CD4-positive, alpha-beta T cell treated with Interleukin-4 for 4 hours (primary cell): ENCODE measurements at places on chromosomes 3 and 15.

GRCh38 chr3:104279617-104280016 lies 1087.1 kb upstream of the ALCAM start:
- DNase-seq: peak; percentile 11

DNA sequence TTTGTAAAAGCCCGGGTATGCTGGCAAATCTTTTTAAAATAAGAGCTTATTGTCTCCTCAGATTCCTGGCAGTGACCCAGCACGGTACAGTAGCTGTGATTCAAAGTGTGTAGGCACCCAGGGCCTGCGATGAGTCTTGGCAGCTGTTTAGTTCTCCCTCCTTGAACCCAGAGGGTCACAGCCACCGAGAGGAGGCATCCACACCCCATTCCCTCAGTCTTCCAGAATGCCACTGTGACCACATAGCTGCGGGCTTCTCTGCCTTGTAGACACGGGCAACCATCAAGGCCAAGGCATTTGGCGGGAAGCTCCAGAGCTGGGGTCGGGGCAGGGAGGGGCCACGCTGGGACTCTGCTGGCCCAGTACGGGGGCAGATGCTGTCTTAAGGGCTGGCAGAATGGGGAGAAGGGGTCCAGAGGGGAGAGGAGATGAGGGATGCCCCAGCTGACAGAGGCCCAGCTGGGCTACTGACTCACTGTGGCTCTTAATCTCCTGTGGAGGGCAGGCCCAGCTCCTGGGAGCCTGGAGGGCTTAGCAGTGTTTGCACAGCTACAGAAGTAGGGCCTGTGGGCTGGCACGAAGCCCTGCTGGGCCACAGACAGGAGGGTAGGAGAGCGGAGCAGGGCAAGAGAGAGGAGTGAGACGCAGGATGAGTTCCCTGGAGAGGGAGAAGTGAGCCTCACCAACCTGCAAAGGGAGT lies 68.8 kb upstream of the DLG1 start:
- no peak for DNase-seq

- DNase-seq: peak; percentile 45
These were observed 9.6 kb upstream of the PSMD2 start for GRCh38 chr3:184289426-184289938.

DNA sequence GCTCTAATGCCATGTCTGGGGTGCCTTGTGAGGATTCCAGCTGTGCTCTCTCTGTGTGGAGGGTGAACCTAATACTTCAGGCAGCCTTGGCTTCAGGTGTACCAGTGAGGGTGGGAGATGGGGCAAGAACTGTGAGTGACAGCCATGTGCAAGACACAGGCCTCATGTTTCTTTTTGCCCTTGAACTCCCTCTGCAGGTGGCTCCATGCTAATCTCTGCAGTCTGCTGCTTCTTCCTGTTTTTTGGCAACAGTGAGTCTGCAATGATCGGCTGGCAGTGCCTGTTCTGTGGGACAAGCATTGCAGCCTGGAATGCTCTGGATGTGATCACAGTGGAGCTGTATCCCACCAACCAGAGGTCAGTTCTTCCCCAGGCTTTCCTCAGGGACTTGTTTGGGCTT lies 189.3 kb downstream of the SV2B start:
- no peak for DNase-seq

- DNase-seq: no peak
These were observed 29.3 kb upstream of the C15orf39 start for GRCh38 chr15:75172284-75172820.

DNA sequence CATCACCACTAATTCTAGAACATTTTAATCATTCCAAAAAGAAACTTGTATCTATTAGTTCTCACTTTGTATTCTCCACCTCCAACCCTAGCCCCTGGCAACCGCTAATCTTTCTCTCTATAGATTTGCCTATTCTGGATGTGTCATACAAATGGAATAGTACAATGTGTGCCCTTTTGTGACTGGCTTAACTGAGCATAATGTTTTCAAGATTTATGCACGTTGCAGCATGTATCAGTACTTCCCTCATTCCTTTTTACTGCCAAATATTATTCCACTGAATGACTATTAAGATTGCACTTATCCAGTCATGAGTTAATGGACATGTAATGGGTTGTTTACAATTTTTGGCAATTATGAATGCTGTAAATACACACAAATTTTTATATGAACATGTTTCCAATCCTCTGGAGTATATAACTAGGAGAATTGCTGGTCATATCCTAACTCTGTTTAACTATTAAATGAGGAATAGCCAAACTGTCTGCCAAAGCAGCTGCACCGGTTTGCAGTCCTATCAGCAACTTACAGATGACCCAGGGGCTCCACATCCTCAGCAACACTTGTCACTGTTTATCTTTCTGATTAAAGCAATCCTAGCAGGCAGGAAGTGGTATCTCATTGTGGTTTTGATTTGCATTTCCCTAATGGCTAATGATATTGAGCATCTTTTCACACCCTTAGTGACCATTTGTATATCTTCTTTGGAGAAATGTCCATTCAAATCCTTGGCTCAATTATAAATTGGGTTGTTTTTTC lies 42.9 kb downstream of the DCUN1D1 start:
- peak; percentile 18 for DNase-seq

- DNase-seq: no peak
These were observed 49.9 kb downstream of the CHRD start for GRCh38 chr3:184429786-184430185.

DNA sequence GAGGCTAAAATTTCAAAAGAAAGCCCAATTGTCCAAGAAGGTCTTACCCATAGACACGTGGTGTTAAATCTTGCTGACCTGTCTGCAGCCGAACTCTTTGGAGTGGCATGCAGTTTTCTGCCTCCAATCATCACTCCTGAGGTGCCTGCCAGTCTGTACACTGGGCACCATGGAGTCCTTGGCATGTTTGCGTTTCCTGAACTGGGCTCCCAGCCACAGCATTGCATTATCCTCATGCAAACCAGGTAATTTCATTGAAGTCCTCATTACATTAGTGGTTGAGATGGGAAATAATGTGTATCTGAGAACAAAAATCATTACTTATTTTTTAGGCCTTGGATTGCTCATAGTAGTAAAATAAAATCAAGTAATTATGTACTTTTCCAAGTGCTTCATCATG lies 152.3 kb downstream of the AKAP13 start:
- DNase-seq: no peak

GRCh38 chr15:66484539-66485112 lies 12.9 kb downstream of the SNAPC5 start:
- DNase-seq: no peak

DNA sequence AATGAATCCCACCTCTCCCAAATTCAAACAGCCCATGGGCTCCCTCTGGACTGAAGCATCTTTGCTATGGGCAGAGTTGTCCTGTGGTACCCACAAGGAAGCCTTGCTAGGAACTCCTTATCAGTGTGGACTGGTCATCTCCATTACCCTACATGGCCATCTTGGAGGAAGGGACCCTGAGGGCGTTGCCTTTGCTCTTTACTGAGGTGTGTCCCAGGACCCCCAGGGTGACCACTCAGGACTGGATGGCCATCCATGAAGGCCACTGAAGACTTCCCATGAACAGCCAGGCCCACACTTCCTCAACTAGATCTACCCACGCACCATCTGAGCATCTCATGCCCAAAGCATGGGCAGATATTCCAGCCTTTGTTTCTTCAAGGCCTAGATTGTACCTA lies 20.0 kb downstream of the RTP3 start:
- no peak for DNase-seq

DNA sequence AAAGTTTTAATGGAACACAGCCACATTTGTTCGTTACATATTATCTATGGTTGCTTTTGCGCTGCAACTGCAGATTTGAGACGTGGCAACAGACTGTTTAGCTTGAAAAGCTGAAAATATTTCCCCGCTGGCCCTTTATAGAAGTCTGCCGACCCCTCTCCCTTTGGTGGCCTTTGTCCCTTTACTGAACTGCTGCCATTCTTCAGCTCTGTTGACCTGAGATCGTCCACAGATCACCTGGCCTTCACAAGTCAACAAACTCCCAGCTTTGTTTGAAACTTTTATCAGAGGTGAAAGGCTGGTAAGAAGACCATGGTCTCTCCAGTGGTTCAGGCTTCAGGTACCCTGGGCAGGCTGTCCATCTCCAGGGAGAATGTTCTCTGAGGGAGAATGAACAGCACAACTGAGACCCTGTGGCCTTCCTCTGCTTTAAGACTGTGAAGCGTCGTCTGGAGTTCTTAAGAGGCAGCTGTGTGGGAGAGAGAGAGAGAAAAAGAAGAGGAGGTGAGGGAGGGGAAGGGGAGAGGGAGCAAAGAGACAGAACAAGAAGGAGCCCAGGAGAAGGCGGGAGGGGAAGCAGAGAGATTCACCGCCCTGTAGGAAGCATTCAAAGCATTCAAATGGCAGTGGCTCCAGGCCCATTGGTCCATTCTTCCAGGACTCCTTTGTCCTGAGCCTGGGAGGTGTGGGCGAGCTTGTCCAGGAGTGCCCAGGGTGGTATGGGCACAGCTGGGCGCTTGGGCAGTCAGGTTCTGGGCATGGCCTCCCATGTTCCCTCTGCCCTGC lies 53.7 kb upstream of the INSYN1 start:
- DNase-seq: no peak

DNA sequence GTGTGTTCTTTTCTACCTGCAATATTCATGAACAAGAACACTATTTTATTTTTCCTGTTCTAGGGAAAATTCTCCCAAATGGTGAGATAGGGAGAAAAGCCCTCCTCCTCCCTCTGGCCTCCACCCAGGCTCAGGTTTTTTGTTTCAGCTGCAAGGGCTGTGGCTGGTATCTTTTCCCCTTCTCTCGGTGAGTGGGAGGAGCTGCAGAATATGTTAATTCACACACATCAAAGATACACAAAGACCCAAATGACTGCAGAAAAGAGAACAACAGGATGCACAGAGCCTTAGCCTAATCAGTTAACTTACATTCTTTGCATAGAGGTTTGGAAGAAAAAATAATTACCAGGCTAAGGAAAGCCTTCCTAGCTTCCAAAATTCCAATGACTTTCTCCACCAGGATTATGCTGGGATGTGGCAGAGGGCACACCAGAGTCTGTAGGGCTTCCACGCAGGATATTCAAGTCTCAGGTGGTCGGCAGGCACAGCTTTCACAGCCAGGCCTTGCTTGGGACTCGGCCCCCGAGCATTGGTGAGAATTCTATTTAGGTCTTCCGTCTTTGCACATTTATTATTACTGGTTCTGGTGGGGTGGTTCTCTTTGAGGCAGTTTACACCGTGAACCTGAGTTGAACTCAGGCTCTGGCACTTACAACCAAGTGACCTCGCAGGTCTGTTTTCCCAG lies 64.9 kb downstream of the ABHD5 start:
- peak; percentile 43 for DNase-seq

GRCh38 chr3:119562307-119562961 lies 3.0 kb upstream of the CD80 start:
- peak; percentile 80 for DNase-seq

GRCh38 chr3:74636981-74637380 lies 22.5 kb upstream of the CNTN3 start:
- DNase-seq: no peak

DNA sequence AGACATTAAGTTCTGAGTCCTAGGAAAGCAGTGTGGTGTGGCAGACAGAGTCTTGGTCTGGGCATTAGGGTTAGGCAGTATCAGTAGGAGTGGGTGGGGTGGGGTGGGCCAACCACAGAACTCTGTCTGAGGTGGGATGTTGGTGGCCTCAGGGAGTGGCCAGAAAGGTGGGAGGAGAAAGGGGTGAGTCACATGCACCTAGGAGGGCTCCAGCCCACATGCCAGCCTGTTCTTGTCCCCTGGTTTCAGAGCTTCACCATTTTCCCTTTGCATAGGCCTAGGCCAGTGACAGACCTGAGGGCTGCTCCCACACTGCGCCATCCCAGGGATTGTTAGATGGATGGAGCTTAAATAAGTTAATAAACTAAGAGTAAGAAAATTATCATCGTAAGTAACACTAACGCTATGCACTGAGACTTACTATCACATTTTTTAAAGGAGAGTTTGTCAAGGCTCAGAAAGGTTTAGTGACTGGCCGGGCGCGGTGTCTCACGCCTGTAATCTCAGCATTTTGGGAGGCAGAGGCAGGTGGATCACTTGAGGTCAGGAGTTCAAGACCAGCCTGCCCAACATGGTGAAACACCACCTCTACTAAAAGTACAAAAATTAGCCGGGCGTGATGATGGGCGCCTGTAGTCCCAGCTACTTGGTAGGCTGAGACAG lies 33.8 kb downstream of the DNASE1L3 start:
- DNase-seq: no peak

GRCh38 chr3:59632760-59633573 lies 583.1 kb upstream of the CFAP20DC start:
- DNase-seq: no peak

GRCh38 chr3:153350420-153350819 lies 188.4 kb downstream of the RAP2B start:
- no peak for DNase-seq

- DNase-seq: no peak
These were observed 510.5 kb downstream of the NSUN3 start for GRCh38 chr3:94573337-94573736.

DNA sequence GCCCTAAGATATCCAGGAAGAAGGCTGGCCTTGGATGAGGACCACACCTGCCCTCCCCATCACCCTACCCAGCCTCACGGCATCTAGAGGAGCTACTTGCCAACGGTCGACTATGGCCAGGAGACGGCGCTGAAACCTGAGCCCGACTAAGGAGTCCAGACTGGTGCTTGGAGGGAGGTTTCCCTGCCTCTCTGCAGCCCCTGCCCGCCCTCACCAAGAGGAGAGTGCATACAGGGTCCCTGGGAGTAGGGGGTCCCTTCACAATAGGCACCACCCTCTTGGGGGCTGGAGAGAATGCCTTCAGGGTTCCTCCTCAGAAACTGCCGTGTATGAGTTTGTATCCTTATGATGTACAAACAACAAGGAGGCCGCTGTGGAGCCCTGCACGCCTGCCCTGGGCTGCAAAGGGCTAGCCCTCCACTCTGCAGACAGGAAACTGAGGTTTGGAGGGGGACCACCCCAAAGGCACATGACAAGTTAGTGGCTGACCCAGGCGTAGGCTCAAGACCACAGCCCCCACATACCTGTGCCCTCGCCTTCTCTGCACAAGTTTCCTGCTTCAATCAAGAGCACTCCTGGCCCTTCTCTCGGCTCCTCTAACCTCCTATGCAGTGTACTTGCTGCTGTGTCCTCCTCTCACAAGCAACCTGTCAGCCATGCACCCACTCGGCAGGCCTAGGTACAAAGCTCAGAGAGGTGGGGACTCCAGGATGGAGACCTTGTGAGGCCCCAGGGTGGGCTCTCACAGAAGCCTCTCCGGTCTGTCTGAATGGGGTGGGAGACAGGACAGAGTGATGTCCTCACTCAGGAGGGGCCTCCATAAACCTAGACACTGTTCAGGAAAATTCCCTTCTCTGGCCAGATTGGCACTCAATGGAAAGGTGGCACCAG lies 7.4 kb downstream of the KLF15 start:
- DNase-seq: no peak

GRCh38 chr15:88341006-88341405 lies 84.5 kb upstream of the NTRK3 start:
- DNase-seq: no peak
